ENCODE measurements at places on chromosomes 13 and 19. TPM values are rescaled to one million over a fixed set of nuclear protein-coding genes. Genes with fewer than 3 reads are reported as not detected.

- no peak for DNase-seq
Measured at GRCh38 chr13:112255550-112256120, 120.5 kb upstream of the SPACA7 start.

- no peak for DNase-seq
Measured at GRCh38 chr13:53020764-53021335, 7.8 kb upstream of the OLFM4 start.

GRCh38 chr13:29801102-29801501 lies 49.3 kb downstream of the UBL3 start:
- no peak for DNase-seq

DNA sequence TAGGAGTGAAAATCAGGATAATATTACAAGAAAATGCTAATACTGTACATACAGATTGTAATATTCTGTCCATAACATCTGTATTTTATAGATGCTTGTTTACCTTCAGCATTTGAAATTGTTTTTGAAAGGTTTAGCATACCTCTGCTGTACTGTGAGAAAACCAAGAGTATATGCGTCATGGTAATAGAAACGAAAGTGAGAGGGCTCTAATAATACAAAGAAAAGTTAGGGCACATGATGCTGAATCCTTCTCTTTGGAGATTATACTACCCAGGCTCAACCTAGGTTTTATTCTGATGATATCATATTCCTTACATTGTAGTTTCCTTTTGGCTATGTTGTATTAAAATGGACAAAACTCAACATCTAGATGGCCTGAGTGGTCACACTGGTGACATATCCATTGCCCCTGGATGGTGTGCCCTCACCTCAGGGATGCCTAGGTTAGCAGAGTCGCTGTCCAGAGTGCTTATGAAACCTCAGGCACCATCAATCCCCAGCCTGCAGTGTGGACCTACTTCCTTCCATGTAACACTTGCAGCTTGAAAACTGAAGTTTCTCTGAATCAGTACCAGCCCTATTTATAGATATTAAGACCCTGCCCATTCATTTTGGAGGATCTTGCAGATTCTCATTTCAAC lies 253.7 kb downstream of the KCTD12 start:
- no peak for DNase-seq

The C19orf33 gene
- not detected for total RNA-seq

The KLK14 gene
- total RNA-seq, result not detected

The ELAVL3 gene
- total RNA-seq, result not detected

The SGCG gene
- 15.4 TPM for total RNA-seq

The ANKRD10 gene
- 35.9 TPM for total RNA-seq

Data from MG63 (cell line).